ENCODE measurements at places on chromosomes 11 and 22. TPM values are rescaled to one million over a fixed set of nuclear protein-coding genes. Genes with fewer than 3 reads are reported as not detected.

The TCN2 gene
- total RNA-seq = 58.1 TPM

The TRIM51 gene
- not detected for total RNA-seq

The ARL14EP gene
- total RNA-seq = 21.7 TPM

The ARCN1 gene
- 189 TPM for total RNA-seq

The SCGB1D2 gene
- not detected for total RNA-seq

The MRGPRX4 gene
- total RNA-seq = not detected

The ISX gene
- total RNA-seq = not detected

The OR51B4 gene
- not detected for total RNA-seq

The OR56A1 gene
- not detected for total RNA-seq

The PGM2L1 gene
- 19.8 TPM for total RNA-seq

The OR8B2 gene
- total RNA-seq = not detected

The TNNI2 gene
- total RNA-seq = 1.0 TPM

The TBX10 gene
- total RNA-seq = not detected

The RTN4RL2 gene
- 0.81 TPM for total RNA-seq

The TRIM66 gene
- total RNA-seq = 10.2 TPM

The MYOD1 gene
- not detected for total RNA-seq

The KCNK4 gene
- total RNA-seq = 0.43 TPM

The SWAP70 gene
- 37.4 TPM for total RNA-seq

The RNF215 gene
- 36.6 TPM for total RNA-seq

The FAM83F gene
- total RNA-seq = not detected

The LDHAL6A gene
- total RNA-seq = not detected

The LMNTD2 gene
- 6.4 TPM for total RNA-seq

The HTR3B gene
- not detected for total RNA-seq

The GGTLC3 gene
- total RNA-seq = not detected

The NFAM1 gene
- not detected for total RNA-seq

The MS4A6E gene
- not detected for total RNA-seq

The MAML2 gene
- total RNA-seq = 28.0 TPM
